ENCODE measurements at places on chromosomes 7 and 10. TPM values are rescaled to one million over a fixed set of nuclear protein-coding genes. Genes with fewer than 3 reads are reported as not detected.

The ANXA11 gene
- 318 TPM for total RNA-seq

The RGR gene
- not detected for total RNA-seq

The DENND2A gene
- total RNA-seq: 4.2 TPM

The LIPF gene
- not detected for total RNA-seq

The EBLN1 gene
- total RNA-seq: not detected

The ADCY1 gene
- total RNA-seq: not detected

The CNPY1 gene
- total RNA-seq: not detected

The GALNT17 gene
- not detected for total RNA-seq

The GIMAP8 gene
- total RNA-seq: not detected

The CPXM2 gene
- not detected for total RNA-seq

The CYP3A5 gene
- 3.2 TPM for total RNA-seq

The TFPI2 gene
- 86.1 TPM for total RNA-seq

The MOSPD3 gene
- 38.8 TPM for total RNA-seq

The PPP1R17 gene
- not detected for total RNA-seq

The MACROH2A2 gene
- total RNA-seq: not detected

The ADRB1 gene
- 0.48 TPM for total RNA-seq

The CALHM1 gene
- total RNA-seq: not detected

DNA sequence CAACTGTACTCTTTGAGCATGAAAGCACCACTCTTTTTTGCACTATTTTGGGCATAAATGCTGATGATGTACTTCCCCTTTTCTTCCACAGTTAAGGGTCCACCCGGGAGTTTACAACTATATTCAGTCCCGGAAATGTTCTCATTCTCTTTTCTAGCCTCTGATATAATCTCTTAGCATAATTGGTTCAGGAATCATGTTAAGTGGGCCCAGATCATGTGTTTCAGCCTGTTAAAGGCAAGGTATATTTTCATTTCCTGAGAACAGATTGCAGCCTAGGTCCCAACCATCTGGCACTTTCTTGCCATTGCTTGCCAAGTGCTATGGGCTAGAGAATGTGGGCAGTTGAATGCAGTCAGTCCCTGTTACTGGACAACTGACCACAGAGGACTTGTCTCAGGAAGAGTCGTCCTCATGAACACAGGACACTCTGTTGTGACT lies 111.4 kb upstream of the GLCCI1 start:
- DNase-seq: no peak

- no peak for DNase-seq
These were observed 94.8 kb downstream of the CALN1 start for GRCh38 chr7:72317341-72317740.

- DNase-seq: no peak
These were observed 87.8 kb downstream of the CHRM2 start for GRCh38 chr7:136956232-136956631.

DNA sequence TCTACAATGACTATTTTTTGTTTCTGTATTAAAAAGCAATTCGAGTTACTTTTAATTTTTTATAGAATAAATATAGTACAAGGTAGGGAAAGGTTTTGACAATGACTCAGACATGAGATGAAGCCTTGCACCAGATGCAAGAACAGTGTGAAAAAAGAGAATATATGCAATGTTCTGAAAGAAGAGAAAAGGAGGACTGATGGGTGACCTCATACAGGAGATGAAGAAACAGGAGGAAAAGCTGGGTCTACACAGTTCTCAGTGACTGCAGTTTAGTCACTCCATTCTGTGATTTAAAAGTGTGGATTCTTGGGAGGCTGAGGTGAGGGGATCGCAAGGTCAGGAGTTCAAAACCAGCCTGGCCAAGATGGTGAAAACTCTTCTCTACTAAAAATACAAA lies 38.3 kb upstream of the YAE1 start:
- no peak for DNase-seq

DNA sequence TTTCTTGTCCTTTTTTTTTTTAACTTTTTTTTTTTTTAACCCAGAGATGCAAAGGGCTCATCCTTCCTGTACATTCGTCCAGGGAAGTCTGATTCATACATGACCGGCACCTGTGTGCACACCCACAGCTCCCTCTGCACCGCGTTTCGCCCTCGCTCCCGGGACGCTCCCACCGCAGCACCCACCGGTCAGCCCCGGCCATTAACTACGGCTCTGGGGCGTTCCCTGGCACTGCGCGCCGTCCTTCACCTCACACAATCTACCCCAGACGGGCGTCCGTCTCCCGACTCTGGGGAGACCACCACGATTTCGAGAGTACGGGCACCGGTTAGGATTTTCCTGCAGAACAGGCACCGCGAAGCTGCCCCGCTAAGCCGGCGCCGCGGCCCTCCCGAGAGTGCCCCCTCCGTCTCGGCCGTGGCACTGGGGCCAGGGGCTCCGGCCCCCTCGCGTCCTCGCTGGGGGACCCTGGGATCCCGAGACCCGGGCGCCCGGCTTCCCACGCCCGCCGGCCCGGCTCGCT lies 452 bp downstream of the ATE1 start:
- peak; percentile 30 for DNase-seq

- no peak for DNase-seq
These were observed 175.3 kb downstream of the MBL2 start for GRCh38 chr10:52597189-52597863.

- no peak for DNase-seq
These were observed 91.8 kb downstream of the ARHGAP12 start for GRCh38 chr10:31836569-31837406.

DNA sequence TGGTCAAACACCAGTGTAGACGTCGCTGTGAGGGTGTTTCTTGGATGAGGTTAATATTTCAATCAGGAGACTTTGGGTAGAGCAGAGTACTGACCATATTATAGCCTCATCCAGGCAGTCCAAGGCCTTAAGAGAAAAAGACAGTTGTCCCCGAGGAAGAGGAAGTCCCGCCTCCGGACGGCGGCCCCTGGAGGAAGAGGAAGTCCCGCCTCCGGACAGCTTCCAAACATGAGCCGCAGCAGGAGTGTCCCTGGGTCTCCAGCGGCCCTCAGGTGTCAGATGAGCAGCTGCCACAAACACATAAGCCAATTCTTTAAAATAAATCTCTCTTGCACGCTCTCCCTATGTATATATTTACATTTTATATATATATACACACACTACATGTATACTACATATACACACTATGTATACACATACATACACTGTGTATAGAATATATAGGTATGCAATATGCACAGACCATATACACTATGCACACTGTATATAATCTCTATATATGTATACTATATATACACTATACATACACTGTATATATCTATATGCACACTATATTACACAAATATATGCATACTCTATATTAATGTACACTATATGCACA lies 37.5 kb downstream of the PWWP2B start:
- DNase-seq: no peak

GRCh38 chr7:113404245-113404644 lies 285.9 kb upstream of the SMIM30 start:
- DNase-seq: no peak

DNA sequence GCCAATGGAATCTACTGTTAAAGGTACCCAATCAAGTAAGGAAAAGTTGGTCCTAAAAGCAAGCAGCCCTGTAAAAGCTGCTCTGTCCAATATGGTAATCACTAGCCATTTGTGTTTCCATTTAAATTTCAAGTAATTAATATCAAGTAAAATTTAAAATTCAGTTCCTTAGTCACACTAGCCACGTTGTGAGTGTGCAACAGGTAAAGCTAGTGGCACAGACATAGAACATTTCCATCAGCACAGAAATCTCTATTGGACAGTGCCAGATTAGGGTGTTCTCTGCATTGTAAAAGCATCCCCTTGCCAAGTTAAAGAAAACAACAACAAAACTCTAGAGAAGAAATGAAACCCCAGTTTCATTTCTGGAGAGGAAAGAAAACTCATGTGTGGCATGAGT lies 4.4 kb downstream of the CAV1 start:
- no peak for DNase-seq

GRCh38 chr10:26857991-26858706 lies 2.6 kb downstream of the ABI1 start:
- DNase-seq: no peak

GRCh38 chr7:26202019-26202990 lies 760 bp downstream of the CBX3 start:
- no peak for DNase-seq

DNA sequence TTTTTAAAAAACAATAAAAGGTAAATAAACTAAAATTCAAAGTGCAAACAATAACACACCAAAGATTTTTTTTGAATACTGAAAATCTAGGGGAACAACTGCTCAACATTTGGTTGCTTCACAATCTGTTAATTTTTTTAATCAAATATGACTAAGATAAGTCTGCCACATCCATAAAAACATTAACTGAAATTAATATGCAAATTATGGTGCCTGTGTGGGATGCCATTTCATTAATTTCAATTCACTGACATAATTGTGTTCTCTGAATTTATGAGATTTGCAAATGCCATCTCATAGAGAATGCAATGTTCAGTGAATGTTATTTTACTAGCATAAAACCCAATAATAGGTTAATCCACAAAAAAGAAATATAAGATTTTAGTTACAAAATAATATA lies 233.8 kb downstream of the LRRN3 start:
- DNase-seq: no peak

DNA sequence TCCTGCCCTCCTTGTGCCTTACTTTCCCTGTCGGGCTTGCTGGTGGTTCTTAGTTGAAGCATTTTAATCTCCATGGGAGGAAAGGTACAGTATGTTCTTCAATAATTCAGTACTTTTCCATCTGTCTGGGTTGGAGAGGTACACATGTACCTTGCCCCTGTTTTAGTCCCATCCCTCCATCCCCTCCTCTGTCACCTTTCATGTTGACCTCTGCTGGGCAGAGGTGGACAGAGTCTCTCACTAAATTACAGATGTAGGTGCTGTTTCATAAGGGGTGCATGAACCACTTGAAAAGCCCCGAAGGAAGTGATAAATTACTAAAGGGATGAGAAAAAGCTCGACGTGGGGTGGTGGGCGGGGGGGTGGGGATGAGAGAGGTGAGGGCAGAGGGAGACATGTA lies 5.4 kb downstream of the AGFG2 start:
- no peak for DNase-seq

DNA sequence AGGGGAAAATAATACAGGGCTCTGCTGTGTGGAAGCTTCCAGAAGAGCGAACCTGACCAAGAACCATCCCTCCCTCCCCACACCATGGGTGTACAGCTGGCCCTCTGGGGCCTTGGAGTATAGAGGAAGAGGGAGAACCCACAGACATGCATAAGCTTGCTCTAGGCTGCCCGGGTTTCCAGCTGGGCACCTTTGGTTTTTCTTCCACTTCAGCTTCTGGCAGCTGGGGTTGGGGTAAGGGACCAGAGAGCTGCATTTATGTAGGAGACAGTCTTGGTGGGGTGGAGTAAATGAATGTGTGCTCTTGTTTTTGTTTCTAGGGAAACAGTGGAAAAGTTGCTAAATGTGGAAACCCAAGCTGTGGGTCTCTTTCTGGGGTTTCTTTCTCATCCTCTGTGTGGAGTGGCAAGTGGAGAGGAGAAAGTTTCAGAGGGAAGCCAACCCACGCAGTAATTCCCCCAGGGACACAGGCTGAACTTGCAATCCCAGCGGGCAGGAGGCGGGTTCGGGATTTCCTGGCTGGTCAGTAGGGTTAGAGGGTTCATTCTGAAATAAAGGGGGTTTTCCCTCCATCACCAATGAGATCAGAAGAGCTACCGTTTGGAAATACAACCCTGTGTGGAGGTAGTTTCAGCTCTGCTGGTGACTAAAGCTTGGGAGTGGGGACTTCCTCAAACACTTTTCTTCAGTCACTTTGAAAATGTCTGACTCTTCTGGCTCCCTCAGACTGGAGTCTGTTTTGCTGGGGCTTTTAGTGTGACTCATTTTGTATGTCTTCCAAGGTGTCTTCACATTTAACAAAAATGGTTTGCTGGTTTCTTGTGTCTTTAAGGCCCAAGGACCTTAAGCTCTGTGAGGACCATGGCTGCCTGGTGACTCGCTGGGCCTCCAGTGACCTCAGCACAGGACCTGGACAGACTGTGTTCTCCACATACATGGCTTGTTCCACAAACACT lies 22.2 kb upstream of the SRGN start:
- no peak for DNase-seq

DNA sequence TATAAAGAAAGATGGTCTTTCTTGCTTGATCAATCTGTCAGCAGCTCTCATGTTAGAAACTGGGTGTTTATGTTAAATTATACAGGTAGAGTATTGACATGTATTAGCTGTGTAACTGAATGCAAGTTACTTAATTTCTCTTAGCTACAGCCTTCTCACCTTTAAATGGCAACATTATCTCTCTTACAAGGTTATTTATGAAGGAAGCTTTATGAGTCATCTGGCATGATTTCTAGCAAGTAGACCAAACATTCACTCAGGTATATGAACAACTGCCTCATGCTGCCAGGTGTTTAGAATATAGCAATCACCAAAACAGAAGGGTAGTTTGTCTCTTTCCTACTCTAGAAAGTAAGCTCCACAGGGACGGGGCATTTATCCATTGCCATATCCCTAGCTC lies 8.5 kb downstream of the ARL4A start:
- no peak for DNase-seq

DNA sequence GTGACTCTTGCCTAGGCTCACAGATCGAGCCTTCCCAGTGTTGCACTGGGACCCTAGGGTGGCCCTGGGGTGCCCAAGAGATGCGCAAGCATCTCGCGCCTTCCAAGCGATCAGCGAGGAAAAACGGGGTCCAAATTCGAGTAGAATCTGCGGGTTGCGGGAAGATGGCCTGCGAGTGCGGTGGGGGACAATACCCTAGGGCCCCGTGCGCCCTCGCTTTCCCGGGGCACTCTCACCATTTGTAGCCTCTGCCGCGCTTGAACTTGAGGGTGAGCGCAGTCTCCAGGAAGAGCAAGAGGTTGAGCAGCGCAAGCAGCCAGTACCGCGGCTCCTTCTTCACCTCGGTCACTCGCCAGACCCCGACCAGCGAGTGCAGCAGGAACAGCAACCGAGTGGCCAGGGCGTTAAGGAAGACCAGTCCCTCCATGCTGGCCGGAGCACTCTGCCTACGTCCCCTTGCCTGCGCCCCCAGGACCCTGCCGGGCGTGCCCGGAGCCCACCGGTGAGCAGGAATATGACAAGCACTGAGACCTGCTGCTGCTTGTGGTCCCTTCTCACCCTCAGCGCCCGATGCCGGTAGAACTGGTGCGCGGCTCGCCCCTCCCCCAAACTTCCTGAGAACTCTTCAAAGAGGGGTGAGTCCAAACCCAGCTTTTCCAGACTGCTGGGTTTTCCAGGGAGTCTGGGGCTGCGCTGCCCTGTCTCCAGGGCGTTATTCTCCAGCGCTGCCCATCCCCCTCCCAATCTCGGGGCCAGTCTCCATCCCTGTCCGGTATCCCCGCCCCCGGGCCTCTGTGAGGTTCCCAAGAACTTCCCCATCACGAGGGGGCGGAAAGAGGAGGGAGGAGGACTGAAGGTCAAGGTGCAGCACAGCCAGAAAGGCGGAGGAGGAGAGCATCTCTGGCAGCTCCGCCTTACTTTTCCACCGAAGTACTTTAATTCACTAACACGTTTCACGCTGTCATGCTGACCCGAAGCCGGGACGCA lies at the start of gene TMEM26:
TMEM26 (minus strand) TSS at position 727 of the 987 bp plus-strand sequence; CDS start at position 427, 300 bp downstream.
- DNase-seq: no peak

- DNase-seq: peak; percentile 56
These were observed 567.5 kb downstream of the POM121L12 start for GRCh38 chr7:53602817-53603418.

GRCh38 chr7:134014935-134015334 lies 112.2 kb upstream of the LRGUK start:
- no peak for DNase-seq

Measured in PC-9 (cell line).